Anterior cingulate cortex (tissue), 58 donors: ENCODE measurements at places on chromosomes 6 and 20.

GRCh38 chr6:111837007-111837406, 36.2 kb downstream of the FYN start:
- no peak for DNase-seq

- DNase-seq: peak; percentile 72
Measured at GRCh38 chr20:48807586-48808381, 20.0 kb downstream of the PREX1 start.

DNA sequence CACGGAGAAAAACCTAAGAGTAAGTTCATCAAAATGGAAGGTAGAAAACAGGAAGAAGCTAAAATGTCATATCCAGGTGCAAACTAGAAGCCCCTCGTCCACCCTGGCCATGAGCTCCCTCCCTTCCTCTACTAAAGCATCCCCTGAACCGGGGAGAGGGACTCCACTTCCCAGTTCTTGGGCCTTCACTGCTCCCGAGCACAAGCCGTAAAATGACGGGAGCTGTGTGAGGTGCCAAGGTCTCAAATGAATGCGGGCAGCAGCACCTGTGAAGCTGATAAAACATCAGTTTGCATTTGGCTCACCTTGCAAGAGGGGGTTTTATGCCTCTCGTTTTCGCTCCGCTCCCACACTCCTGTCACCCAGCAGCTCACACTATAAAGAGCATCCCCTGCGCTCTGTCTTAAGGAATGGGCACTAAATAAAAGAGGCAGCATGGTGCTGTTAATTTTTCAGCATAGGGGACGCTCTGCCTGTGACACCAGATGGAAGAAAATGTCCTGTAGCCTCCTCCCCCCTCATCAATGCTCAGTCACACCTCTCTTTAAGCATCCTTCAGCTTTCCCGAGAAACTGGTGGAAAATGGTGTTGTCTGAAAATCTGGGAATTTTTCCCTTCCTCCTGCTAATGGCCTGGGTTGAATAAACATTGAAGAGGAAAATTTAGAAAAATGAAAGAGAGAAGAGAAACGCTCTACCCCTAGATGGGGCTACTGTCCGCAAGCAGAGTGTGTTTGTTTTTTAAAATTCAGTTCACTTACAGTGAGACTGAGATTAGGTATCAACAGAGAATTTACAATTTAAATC, 563.0 kb upstream of the AGPAT4 start:
- DNase-seq: peak; percentile 11

DNA sequence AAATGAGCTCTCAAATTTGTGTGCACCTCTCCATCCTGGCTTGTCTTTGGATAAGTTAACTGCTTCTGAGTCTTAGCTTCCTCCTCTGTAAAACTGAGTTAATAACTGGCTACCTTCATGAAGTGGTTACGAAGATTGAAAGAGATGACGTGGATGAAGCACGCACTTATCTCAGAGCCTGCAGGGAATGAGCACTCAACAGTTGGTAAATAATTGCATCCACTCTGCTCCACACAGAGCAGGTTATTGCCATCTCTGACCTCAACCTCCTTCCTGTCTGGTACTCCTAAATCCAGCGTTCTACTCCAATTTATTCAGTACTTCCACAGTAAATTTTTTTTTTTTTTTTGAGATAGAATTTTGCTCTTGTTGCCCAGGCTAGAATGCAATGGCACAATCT, 6.9 kb downstream of the AURKA start:
- DNase-seq: no peak

GRCh38 chr6:144781836-144782235, 496.7 kb downstream of the UTRN start:
- no peak for DNase-seq

DNA sequence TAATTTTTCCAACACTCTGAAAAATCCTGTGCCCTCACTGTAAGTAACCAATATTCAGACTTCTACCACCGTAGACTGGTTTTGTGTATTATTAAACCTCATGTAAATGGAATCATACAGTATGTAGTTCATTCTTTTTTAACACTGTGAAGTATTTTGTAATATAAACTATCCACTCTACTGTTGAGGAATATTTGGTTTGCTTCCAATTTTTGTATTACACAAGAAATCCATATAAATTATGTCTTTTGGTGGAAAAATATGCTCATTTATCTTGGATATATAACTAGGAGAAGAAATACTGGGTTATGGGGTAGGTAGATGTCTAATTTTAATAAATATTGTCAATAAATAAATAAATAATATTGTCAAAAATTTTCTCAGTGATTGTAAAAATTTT, 116.8 kb downstream of the CHD6 start:
- no peak for DNase-seq

- DNase-seq: no peak
Measured at GRCh38 chr6:582370-582769, 74.5 kb downstream of the HUS1B start.

DNA sequence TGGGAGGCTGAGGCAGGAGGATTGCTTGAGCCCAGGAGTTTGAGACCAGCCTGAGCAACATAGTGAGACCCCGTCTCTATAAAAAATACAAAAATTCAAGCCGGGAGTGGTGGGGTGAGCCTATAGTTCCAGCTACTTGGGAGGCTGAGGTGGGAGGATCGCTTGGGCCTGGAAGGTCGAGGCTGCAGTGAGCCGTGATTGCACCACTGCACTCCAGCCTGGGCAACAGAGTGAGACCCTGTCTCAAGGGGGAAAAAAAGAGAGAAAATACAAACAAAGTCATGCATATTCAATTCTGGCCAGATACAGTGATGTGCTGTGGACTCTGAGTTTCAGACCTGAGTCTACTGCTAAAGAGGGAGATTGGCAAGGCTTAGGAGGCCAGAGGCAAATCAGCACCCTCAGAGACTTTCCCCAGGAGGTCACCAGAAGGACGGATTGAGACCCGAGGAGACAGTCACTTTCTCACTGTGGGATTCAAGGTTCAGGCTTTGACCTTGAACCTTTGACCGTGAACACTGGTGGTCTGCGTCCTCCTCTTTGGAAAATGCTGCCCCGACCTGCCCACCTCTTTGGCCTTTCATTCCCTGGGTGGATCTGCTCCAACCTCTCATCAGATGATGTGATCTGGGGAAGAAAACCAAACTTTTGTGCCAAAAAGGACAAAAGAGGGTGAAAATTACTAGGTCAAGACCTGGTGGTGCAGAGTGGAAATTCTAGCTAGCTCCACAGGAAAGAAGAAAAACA, 31.2 kb downstream of the TGM2 start:
- DNase-seq: no peak

GRCh38 chr6:82840571-82840970, 225.1 kb downstream of the UBE3D start:
- no peak for DNase-seq

- no peak for DNase-seq
Measured at GRCh38 chr6:40543146-40543545, 44.0 kb downstream of the LRFN2 start.

DNA sequence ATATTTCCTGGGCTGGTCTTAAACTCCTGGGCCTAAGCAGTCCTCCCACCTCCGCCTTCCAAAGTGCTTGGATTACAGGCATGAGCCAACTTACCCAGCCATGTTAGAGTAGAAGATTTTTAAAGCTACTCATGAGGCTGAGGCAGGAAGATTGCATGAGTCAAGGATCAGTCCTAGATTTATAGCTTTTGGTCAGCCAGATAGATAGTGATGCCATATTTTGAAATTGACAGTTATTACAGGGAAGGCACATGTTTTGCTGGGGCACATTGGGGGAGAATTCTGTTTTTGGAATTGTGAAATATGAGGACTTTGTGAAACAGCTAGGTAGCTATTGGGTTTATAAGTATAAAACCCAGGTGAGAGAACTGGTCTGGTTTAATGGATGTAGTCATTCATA, 40.9 kb downstream of the DOP1A start:
- no peak for DNase-seq

- DNase-seq: no peak
Measured at GRCh38 chr6:169862892-169863525, 111.6 kb downstream of the ERMARD start.

DNA sequence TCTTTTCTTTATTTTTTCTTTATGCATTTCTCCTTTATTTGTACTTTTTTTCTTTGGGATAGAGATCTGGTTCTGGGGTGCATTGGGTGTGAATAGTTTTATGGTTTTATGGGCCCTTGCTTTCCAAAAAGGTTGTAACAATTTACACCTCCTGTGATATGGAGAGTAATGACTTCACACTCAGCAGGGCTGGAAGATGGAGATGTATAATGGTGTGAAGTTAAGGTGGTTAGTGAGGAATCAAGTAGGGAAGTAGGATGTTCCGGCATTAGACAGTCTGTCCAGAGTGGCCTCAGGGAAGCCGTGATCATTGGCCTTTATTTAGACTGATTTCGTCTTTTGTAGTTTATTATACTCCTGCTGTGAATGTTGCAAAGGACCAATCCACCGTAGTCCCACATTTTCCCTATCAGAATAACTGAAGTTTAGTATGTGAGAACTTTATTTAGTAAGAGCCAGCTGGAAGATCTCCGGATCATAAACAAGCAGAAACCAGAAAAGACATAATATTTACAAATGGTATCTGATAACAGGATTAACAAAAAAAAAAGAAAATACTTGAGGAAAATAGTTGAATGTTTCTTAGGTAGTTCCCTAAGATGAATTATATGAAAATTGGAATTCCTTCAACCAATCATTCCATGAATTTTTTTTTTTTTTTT, 255.5 kb downstream of the TBC1D7 start:
- DNase-seq: no peak

DNA sequence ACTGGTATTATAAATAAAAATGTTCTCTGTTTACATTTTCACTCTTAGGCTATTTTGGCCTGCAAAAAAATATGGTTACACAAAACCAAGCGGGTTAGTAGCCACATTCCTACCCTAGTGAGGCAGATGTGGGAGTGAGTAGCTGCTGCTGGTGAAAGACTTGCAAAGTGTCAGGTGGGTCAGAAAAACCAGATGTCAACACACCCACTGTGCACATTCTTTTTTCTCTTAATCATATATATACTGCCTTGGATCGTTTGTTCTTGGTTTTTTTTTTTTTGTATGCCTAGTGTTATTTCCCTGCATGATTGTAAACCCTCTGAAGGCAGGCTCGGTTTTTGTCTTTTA, 68.0 kb upstream of the TFB1M start:
- DNase-seq: no peak

- no peak for DNase-seq
Measured at GRCh38 chr6:122025104-122025503, 374.3 kb upstream of the HSF2 start.

- no peak for DNase-seq
Measured at GRCh38 chr6:23927935-23928334, 198.1 kb upstream of the NRSN1 start.

GRCh38 chr6:137311940-137312339, 92.8 kb upstream of the IFNGR1 start:
- no peak for DNase-seq

DNA sequence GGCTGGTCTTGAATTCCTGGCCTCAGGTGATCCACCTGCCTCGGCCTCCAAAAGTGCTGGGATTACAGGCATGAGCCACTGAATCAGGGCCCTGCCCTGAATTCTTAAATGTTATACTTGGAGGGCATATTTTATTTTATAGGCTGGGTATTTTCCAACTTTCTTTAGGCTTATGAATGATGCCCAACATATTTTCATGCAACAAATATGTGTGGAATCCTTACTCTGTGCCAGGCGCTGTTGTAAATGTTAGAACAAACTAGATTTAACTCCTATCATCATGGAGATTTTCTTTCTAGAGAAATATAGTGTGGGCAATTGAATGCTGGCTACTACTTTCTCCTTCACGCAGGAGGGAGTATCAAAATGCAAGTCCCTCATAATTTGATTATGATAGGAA, 71.2 kb downstream of the SAMD5 start:
- DNase-seq: no peak

- no peak for DNase-seq
Measured at GRCh38 chr6:41846666-41847237, 48.4 kb downstream of the USP49 start.

GRCh38 chr6:170226647-170227046, 64.2 kb downstream of the DLL1 start:
- DNase-seq: no peak

- no peak for DNase-seq
Measured at GRCh38 chr20:51720384-51720783, 47.8 kb downstream of the ATP9A start.
